Urothelium cell line (cell line): ENCODE measurements at places on chromosomes 4 and X.

DNA sequence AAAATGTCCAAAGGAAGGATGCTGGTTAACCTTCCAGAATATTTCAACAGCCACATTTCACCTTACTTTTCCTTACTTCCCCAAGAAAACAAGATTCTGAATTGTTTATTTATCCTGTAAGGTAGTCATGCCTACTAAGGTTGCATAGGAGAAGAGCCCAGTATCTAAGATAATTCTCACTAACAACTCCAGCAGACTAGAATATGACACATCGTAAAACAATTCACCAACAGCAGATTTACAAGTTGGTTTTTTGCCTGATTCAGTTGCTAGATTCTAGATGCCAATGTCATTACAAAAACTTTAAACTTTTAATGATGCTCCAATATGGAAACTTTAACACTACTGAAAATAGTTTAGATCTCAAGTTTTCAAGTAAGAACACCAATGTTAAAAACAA lies 176.4 kb downstream of the IL13RA2 start:
- DNase-seq = peak; percentile 0

- peak; percentile 60 for DNase-seq
Observed at GRCh38 chr4:154622598-154622997, 10.1 kb upstream of the FGG start.

- DNase-seq = no peak
Observed at GRCh38 chr4:55347610-55348228, 1.7 kb downstream of the SRD5A3 start.

GRCh38 chr4:95379633-95380032 lies 169.1 kb downstream of the UNC5C start:
- DNase-seq = no peak

- DNase-seq = no peak
Observed at GRCh38 chr4:118883861-118884260, 4.8 kb upstream of the SYNPO2 start.

DNA sequence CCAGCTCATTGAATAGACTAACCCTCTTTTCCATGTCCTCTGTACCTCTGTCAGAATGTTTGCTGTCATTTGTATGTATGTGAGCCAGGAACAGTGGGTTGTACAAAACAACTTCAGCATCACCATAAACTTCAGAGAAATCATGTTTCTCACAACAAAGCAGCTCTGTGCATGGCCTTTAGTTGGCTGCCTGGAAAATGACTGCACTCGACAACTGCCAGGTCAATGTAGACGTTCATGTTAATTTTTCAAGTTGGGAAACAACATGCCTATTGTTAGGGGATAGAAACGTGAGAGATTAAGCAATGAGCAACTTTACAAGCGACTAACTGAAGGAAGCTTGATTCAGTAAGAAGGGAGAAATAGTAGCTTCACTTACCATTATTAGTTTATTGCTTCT lies 17.9 kb upstream of the CXCL11 start:
- DNase-seq = no peak

DNA sequence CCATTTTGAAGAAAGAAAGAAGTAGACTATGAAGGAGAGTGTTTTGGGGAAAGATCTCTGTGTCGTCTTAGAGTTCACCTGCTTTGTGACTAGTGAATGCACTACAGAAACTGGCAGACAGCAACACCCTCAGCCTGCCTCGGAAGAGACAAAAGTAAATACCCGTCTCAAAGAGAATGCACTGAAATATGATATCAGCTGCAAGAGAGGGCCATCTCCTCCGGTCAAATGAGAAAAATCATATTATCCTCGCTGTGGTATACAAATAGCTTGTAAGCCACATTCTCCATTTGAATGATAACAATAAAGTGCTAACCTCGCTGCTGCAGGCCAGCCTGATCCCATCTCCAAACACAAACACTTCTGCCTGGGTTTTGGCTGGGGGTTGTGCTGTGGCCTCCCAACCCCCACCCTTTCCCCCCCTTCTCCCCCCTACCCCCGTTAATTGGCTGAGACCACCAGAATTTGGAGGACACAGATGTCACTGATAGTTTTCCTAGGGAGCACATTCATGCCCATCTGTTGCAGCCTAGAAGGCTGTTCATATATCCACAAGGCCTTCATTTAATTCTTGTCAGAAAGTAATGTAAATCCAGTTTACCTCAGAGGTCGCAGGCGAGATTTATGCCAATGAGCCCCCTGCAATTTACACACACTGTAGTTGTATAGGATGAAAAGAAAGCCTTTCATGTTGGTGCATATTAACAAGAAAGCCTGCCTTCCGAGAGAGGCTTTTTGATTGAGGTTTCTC lies 46.3 kb downstream of the ALPK1 start:
- DNase-seq = no peak
